ENCODE measurements at places on chromosomes 1 and 21.
A peak's percentile ranks its signal among the peaks of the same experiment; 100 is the strongest.

GRCh38 chr1:211710566-211711314 is 35.3 kb upstream of the NEK2 start:
- no peak for DNase-seq

DNA sequence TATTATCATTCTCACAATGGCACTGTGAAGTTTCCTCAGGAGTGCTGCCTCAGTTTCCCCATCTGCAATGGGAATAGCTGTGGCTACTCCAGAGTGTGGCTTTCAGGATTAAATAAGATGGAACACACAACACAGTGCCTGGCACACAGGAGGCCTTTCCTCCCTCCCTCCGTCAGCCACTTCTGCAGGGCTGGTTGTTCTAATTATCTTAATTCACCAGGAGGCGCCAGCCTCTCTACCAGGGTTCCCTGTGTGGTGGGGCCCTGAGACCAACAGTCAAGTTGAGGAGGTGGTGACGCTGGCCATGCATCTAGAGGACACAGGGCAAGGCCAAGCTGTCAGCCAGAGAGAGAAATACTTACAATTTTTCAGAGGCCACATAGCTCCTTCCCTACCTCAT is 6.3 kb upstream of the FOXO6 start:
- DNase-seq, result no peak

GRCh38 chr1:119329541-119330461 is 38.8 kb upstream of the HAO2 start:
- DNase-seq, result no peak

- DNase-seq, result no peak
Observed at GRCh38 chr1:233406339-233406960, 78.9 kb downstream of the MAP3K21 start.

GRCh38 chr1:74429580-74429979 is 82.8 kb downstream of the LRRC53 start:
- DNase-seq, result no peak

GRCh38 chr1:61093525-61094137 is 11.3 kb downstream of the NFIA start:
- DNase-seq, result peak; percentile 56
